NCI-H1048 (cell line): ENCODE measurements at places on chromosomes 16 and 17.

GRCh38 chr16:89581861-89582563 lies 6.5 kb downstream of the CPNE7 start:
- DNase-seq, result no peak

DNA sequence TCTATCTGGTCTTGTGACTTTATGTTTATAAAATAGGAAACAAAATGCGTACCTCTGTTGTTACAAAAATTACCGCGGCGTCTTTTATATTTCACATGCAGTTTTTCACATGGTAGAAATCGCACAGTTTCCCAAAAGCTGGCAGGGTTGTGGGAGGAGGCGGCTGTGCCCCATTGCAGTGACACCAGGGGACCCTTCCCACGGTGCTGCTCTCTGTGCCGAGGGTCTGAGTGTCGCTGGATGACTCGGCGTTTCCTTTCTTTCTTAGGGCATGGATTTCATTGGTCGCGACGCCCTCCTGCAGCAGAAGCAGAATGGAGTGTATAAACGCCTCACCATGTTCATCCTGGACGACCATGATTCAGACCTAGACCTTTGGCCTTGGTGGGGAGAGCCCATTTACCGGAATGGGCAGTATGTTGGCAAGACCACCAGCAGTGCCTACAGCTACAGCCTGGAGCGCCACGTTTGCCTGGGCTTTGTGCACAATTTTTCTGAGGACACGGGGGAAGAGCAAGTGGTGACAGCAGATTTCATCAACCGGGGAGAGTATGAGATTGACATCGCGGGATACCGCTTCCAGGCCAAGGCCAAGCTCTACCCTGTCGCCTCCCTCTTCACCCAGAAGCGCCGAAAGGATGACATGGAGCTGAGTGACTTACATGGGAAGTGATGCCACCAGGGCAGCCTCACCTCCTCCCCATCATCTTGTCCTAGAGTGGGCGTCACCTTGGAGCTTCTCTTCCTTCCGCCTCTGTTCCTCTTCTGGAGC lies 17.2 kb upstream of the CLEC18C start:
- no peak for DNase-seq

DNA sequence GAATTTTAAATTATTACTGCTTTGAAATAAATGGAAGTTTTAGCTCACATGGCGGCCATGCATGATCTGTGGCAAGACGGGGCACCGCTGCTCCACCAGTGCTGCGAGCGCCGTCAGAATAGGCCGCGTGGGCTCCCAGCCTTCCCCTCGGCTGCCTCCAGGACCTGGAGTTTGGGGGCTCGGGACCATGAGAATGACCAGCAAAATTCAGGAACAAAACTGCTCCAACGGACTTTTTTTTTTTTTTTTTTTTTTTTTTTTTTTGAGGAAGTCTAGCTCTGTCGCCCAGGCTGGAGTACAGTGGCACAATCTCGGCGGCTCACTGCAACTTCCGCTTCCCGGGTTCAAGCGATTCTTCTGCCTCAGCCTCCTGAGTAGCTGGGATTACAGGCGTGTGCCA lies 38.3 kb upstream of the AKAP1 start:
- no peak for DNase-seq

DNA sequence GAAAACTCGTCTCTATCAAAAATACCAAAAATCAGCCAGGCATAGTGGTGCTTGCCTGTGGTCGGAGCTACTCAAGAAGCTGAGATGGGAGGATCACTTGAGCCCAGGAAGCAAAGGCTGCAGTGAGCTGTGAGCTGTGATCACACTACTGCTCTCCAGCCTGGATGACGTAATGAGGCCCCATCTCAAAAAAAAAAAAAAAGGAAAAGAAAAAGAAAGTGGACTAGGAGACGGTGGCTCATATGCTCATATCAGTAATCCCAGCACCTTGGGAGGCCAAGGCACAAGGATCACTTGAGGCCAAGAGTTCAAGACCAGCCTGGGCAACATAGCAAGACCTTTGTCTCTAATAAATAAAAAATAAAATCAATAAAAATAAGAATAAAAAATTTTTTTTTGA lies 8.8 kb upstream of the SUMO2 start:
- no peak for DNase-seq

DNA sequence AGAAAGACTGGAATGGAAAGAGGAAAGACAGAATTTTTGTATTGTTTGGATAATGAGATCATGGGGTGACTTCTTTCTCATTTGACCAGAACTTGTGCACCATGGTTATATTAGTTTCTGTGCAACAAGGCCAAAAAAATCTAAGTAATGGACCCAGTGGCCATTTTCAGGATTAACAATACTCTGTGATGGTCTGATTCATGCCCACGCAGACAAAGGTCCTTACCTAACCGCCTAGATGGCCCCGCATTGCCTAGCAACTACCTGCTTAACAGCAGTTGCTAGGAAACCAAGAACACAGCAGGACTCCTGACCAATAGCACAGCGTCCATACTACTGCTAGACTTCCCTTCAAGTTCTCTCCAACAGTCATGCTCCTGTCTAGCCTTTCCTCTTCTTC lies 22.4 kb downstream of the MIS12 start:
- DNase-seq, result no peak

- no peak for DNase-seq
Observed at GRCh38 chr17:47956791-47957590, 692 bp downstream of the PRR15L start.

DNA sequence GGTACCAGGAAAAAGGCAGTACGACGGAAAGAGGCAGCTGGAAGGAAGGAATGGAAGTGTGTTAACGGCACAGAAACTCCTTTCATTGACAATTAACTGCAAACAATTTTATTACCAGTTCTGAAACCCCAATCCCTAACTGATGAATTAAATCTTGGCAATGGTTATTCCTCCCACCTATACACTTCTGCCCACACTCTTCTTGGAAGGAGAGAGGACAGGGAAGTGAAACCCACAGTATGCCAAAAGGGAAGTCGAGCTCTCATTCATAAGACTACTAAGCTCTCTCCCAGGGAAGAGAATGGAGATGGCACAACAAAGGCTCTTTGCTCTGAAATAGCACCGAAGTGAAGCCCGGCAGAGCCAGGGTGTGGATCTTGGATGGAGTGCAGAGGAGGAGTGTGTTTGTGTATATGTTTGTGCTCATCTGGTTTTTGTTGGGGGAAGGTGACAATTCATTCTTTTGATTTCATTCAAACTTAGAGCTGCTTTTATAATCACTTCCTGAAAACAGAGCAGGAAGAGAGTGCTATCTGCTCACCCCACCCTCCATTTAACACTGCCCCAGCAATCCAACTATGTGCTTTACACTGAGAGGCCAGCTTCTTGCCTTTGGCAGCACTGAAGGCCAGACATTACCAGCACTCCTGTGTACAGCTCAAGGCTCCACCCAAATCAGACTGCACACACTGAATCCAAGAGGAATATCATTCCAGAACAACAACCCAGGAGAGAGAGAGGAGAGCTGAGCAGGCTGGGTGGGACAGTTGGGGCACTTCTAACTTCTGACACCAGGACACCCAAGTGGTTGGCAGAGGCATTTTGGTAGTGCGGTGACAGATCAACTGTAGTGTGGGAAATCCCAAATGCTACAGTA lies 68.7 kb downstream of the HIC1 start:
- no peak for DNase-seq

DNA sequence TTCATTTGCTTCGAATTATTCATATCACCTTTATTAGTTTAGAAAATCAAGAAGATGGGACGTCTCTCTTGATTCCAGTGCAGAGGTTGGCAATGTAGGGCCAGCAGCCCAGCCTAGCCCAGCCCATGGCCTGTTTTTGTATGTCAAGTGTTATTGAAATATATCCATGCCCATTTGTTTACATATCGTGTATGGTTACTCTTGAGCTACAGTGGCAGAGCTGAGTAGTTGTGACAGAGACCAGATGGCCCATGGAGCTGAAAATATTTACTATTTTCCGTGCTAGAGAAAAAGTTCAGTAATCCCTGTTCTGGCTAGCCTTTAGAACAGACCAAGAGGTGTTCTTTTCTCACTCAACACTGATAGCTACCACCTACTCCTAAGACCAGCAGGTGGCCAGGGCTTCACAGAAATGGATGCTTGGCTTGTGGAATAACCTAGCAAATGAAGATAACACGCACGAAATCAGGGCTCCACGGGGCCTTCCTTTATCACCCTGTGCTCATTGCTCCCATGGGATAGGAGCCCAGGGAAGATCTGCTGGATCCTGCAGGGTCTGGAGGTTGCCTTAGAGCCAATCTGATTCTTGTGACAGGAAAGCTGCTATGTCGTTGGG lies 123.2 kb upstream of the ANKFN1 start:
- DNase-seq, result no peak

- DNase-seq, result no peak
Observed at GRCh38 chr16:65936096-65936495, 430.4 kb upstream of the CDH5 start.

DNA sequence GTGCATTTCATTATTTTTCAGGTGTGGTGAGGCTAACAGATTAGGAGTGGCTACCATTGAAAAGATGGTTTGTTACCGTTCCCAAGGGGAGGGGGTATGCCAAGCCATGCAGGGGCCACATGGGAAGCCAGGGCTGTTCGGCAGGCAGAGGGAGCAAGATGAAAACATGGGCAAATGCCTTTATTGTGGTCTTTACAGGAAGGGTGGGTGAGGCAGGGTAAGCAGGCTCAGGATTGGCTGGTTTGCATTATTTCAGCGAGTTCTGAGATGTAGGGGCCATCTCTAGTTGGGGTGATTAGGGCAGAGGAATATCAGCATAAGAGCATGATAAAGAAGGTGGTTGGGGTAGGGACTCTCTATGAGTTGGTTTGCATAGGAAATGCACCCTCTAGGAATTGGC lies 117.6 kb downstream of the CCT6B start:
- DNase-seq, result no peak

DNA sequence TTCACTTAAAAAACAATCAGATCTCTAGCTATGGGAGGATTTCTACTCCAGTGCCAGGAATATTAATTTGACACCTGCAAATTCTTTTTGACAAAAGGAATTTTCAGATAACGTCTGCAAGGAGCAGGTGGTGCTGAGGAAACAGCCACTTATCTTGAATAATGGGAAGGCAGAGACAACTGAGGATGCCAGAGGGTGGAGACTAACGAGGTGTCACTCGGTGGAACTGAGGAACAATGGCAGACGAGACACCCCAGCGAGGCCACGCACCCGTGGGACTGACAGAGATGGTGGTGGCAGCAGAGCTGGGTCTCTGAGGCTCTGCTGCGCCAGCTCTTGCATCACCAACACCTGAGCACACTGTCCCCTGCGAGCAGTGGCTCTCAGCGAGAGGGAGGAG lies 42.2 kb downstream of the VAC14 start:
- DNase-seq, result no peak
